Stimulated activated CD4-positive, alpha-beta T cell treated with anti-CD3 and anti-CD28 coated beads, Interleukin-1b, Interleukin-23, amount 100 ng/mL, for 48 hours (primary cell): ENCODE measurements at places on chromosomes 7 and 10.
A peak's percentile ranks its signal among the peaks of the same experiment; 100 is the strongest.

DNA sequence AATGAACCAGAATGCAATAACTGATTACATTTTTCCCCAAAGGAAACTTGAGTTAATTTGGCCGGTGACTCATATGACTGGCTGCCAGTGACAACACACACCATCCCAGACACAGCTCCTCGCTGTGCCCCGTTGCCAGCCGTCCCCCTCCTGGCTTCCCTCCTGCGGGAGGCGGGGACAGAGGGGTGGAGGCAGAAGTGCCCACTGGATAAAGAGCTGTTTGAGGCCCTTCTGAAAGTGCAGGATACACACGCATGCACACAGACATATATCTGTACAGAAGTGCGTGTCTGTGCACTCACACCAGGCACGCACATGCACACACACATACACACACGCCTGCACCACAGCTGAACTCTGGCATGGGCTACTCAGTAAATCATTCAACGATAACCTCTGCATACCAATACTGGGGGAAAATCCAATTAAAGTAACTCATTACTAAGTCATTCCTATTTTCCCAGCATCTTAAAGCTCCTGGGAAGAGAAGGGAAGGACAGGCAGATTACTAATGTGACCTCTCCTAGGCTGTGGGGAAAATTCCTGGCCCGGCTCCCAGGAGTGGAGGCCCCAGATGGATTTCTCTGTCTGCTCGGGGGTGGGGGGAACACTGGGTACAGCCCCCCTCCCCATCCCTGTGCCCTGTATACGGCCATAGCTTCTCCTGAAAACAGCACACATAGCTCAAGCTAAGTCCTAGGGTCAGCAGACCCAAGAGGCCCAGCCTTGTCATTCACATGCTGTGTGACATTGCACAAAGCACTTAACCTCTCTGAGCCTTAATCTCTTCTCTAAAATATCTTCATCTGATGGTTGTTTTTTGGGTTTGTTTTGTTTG lies 52.3 kb upstream of the MYL10 start:
- DNase-seq: no peak

GRCh38 chr7:7989616-7990440 lies 21.2 kb downstream of the GLCCI1 start:
- no peak for DNase-seq

- no peak for DNase-seq
Observed at GRCh38 chr7:7565746-7566650, 686 bp upstream of the MIOS start.

DNA sequence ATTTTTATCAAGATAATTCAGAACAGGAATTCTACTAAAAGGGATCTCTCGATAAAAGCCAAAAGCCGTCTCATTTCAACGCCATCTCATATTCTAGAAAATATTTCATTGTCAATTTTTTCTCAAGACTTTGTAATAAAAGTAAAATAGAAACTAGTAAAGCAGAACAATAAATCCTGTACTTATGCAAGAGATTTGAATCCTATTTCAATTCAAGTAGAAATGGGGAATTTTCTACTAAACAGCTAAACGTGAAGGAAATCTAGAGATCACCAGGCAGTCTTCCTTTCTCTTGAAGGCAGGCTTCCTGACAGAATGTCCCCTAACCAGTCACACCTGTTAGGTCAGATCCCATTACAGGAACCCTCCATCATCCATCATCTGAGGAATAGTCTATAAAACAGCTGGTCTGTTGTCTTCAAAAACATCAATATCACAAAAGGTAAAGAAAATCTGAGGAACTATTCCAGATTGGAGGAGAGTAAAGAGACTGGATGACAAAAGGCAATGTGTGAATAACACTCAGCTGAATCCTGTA lies 23.7 kb downstream of the USP6NL start:
- DNase-seq: no peak

DNA sequence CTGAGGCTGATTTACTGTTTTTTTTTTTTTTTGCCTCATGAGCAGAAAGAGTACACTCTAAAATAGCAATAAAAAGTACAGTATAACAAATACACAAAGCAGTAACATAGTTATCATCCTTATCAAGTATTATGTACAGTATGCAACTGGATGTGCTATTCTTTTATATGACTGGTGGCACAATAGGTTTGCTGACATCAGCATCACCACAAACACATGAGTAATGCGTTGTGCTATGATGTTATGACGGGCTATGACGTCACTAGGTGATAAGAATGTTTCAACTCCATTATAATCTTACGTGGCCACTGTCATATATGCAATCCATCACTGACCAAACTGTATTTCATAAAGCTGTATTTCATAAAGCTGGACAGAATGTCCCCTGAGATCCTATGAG lies 189.2 kb upstream of the GLI3 start:
- no peak for DNase-seq

DNA sequence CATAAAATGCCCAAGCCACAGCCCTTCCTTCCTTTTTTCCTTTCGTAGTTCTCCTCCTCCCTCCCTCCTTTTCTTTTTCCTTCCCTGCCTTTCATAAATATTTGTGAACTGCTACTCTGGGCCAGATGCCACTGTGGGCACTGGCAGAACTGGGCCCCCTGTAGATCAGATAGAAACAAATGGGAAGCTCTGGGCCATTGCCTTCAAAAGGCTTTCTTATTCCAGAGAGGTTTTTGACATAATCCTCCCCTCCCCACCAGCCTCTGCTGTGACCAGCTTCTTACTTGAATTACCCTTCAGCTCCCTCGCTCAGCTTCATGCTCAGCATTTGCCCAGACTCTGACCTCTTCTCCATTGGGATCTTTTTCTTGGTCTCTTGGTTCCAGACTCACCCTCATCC lies 886.8 kb downstream of the LRMDA start:
- no peak for DNase-seq

GRCh38 chr7:66430164-66430545 lies 198.5 kb upstream of the KCTD7 start:
- DNase-seq: no peak

GRCh38 chr7:68440866-68441265 lies 1157.4 kb upstream of the AUTS2 start:
- no peak for DNase-seq

GRCh38 chr10:4648999-4649398 lies 177.0 kb upstream of the AKR1E2 start:
- DNase-seq: no peak

DNA sequence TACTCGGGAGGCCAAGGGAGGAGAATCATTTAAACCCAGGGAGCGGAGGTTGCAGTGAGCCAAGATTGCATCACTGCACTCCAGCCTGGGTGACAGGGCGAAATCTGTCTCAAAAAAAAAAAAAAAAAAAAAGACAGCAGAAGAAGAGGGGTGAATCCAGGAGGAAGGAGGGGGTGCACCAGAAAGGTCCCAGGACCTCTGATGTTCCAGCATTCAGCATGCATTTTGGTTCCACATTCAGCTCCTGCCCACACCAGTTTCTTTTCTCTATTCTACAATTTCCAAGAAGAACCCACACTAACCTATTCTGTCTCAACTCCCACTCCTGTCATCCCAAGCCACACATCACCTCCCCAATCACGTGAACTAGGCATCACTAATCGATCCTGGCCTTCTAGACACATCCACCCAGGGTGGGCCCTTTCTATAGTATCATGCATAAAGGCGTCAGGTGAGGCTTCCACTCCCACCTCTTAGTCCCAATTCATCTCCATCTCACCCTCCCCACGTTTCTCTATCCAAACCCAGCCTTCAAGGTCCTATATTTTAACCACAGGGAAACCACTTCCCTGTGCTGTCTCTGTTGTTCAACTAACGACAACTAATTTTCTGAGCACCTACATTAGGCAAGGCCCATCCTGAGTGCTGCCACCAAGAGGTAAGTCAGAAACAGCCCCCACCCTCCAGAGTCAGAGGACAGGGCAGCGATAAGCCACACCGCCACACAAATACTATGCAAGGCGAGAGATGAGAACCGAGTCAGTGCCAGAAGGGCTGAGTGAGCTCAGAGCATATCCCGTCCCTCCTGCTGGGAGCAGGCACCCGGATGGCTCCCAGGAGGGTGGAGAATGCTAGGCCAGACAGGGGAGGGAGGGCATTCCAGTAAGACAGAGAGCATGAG lies 2.2 kb downstream of the ANXA11 start:
- peak; percentile 80 for DNase-seq

DNA sequence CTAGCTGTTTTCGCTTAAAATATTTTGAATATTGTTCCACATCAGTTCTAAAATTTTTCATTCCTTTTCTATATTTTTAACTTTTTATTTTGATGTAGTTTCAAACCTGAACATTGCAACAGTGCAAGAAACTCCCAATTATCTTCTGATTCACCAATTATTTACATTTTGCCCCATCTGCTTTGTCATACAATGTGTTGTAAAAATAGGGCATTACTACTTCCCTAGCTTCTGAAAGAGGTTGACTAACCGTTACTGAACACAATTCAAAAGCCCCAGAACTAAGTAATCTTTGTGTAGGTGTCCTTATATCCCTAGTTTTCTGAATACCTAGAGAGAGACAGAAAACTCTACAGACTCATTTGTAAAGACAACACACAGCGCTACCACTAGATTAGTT lies 86.7 kb downstream of the AVL9 start:
- no peak for DNase-seq

GRCh38 chr7:18667466-18667865 lies 171.9 kb downstream of the HDAC9 start:
- DNase-seq: no peak

DNA sequence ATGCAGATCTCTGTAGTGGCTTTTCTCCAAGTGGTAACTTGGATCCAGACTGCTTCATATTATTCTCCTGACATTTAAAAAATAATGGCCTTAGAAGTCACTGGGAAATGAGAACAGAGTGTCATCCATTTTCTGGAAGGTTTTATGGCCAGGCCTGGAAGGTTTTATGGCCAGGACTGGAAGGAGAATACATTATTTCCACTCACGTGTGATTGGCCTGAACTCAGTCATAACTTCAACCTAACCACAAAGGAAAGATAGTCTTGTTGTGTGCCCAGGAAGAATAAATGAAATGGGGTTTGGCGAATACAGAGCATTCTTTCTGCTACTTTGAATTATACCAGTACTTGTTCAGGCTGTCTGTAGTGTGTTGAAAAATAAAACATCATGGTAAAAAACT lies 360.9 kb downstream of the GPAM start:
- no peak for DNase-seq

DNA sequence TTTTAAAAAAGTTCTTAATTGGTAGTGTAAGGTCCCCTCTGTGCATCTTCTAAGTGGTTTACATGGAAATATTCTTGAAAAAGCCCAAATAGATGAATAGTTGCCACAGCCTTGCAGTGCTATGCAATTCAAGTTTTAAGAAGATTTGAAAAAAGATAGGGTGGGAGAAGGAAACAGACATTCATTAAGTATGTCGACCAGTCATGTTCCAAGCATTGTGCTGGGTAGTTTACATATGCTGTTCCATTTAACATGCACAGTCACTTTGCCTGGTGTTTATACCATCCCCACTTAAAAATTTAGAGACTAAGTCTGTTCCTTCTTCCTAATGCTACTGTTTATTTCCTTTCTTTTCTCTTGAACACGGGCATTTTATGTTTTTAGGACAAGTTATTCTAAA lies 28.1 kb upstream of the NAMPT start:
- DNase-seq: no peak

GRCh38 chr10:26528048-26528447 lies 89.9 kb downstream of the APBB1IP start:
- DNase-seq: no peak

DNA sequence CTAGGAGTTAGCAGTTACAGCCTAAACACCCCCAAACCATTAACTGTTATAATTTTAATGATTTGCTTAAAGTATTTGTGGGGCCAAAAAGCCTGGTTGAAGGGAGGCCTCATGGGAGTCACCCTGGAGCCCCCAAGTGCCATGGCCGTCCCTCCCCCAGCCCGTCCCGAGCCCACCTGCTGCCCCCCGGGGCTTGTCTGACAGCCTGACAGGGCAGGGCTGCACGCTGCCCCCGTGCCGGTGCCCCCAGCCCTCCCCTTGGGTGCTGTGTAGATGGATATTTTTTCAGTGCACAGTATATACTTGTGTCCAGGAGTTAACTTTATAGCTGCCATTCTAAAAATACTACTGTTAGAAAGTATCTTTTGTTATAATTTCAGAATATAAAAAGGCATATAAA lies 108.4 kb downstream of the CYTH3 start:
- DNase-seq: no peak

DNA sequence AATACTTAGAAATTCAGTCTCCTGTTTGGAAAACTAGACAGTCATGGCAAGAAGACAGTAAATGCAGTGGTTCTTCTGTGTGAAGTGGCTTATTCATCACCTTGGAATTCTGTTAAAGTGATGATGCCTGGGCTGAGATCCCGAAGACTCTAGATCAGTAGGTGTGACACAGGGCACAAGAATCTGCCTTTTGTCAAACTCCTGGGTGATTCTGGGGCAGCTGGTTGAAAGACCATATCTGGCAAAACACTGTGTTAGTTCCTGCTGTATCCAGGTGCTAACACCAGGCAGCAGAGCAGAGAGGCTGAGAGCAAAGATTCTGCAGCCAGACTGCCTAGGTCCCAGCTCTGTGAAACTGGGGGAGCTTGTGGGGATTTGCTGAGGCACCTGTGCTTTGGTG lies 26.5 kb downstream of the MRC1 start:
- DNase-seq: no peak

DNA sequence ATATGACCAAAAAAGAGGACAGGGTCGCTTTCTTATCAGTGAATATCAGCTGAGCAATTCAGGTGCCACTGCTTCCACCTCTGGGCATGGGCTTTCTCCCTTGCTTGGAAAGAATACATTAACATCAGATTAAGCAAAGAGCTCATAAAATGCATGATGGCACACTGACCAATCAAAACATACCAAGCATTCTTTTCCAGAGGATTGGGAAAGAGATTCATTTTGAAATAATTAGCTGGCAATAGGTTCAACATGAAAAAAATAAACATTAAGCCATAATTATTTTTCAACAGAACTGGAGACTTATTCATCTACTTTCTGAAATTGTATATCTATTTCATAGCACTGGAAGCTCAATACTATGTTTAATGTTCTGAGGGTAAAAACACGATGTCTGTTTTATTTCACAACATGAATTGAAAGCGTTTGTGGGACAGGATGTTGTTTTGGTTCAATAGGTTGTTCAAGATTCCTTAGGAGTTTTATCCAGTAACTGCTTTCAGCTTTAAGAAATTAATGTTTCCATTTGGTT lies 53.2 kb downstream of the TFAM start:
- no peak for DNase-seq

- no peak for DNase-seq
Observed at GRCh38 chr10:127276794-127277462, 80.5 kb upstream of the INSYN2A start.

GRCh38 chr7:116218051-116218645 lies 7.8 kb downstream of the TES start:
- no peak for DNase-seq

DNA sequence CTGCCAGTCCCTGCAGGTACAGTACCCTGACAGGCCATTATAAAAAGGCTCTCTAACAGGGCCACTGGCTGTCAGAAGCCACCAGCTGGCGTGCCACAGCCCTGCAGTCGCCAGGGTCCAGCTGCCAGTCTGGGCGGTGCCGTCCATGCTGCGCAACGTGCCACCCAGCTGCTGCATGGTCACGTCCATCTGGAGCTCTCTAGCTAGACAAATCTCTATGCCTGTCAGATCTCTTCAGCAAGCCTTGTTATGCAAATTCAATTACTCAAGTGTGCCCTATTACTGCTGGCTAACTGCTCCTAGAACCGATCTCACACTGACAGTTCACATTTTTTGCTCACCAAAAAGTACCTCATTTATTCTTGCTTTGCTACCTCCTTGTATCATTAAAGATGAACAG lies 75.9 kb downstream of the HIBADH start:
- no peak for DNase-seq

- no peak for DNase-seq
Observed at GRCh38 chr10:128384831-128385230, 258.6 kb upstream of the MKI67 start.
